ENCODE measurements at places on chromosomes 11 and 22.

DNA sequence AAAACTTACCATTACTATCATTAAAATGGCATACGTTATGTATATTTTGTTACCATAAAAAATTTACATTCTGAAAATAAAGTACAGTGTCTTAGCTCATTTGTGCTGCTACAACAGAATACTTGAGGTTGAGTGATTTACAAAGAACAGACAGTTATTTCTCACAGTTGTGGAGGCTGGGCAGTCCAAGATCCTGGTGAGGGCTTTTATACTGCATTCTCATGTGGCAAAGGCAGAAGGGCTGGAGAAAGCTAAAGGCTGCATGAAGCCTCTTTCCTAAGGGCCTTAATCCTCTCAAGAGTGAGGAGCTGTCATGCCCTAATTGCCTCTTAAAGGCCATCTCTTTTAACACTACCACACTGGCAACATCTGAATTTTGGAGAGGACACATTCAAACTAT lies 13.3 kb downstream of the GGTLC2 start:
- H3K27me3 ChIP-seq = peaks cover 24% of the 10 kb centered on the region
- no peak overlapping the region for H3K4me3 ChIP-seq
- H3K36me3 ChIP-seq = no peaks in the 10 kb centered on the region
- H3K4me1 ChIP-seq = peaks cover 7% of the 10 kb centered on the region
- no peak for DNase-seq

DNA sequence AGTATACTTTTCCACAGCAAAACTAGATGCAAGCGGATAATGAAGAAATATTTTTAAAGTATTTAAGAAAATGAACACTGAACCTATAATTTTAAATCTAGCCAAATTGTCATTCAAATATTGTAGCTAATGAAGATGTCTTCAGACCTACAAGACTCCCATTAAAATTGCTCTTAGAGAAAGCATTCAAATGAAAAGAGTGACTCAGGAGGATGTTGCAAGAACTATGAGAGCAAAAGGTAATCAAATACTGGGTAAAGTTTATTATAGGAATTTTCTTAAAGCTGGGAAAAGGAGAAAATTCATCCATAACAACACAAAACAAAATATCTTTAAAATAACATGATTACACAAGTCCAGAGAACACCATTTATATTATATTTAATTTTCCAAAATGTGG lies 5.4 kb upstream of the POU2AF1 start:
- H3K4me3 ChIP-seq = no peak overlapping the region
- peaks cover 4% of the 10 kb centered on the region for H3K27me3 ChIP-seq
- no peaks in the 10 kb centered on the region for H3K36me3 ChIP-seq
- no peak overlapping the region for H3K27ac ChIP-seq
- H3K4me1 ChIP-seq = no peaks in the 10 kb centered on the region

- H3K27me3 ChIP-seq = no peaks in the 10 kb centered on the region
- peak overlapping the region; percentile 76 for H3K27ac ChIP-seq
- H3K4me1 ChIP-seq = peaks cover 51% of the 10 kb centered on the region
- no peaks in the 10 kb centered on the region for H3K36me3 ChIP-seq
- DNase-seq = no peak
Observed at GRCh38 chr11:2387266-2387987, 10.3 kb downstream of the CD81 start.

- no peaks in the 10 kb centered on the region for H3K36me3 ChIP-seq
- no peak for DNase-seq
- no peak overlapping the region for H3K27ac ChIP-seq
- peaks cover under 1% of the 10 kb centered on the region for H3K27me3 ChIP-seq
- no peak overlapping the region for H3K4me3 ChIP-seq
Observed at GRCh38 chr22:25407859-25408229, 156.6 kb upstream of the GRK3 start.

GRCh38 chr22:38949889-38950405 lies 7.5 kb upstream of the APOBEC3A start:
- no peak overlapping the region for H3K4me3 ChIP-seq
- no peaks in the 10 kb centered on the region for H3K4me1 ChIP-seq
- peaks cover 1% of the 10 kb centered on the region for H3K36me3 ChIP-seq
- H3K27ac ChIP-seq = no peak overlapping the region

DNA sequence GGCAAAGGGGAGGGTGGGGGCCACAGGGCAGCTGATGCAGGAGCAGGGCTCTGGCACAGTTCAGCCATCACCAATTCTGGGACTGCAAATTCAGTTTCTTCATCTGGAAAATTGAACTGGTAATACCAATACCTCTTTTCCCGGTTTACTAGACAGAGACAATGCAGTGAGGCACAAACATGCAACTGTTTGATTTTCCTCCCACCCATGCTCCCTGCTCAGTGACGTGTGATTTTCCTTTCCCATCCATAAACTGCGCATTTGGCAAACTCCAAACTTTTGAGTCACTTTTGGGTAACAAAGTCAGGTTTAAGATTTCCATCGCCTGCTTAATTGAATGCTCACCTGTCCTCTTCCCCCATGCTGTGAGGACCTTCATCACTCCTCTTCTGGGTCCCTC lies 23.2 kb downstream of the P2RY2 start:
- H3K4me3 ChIP-seq = no peak overlapping the region
- H3K36me3 ChIP-seq = no peaks in the 10 kb centered on the region
- no peak overlapping the region for H3K27ac ChIP-seq
- H3K27me3 ChIP-seq = no peaks in the 10 kb centered on the region
- no peak for DNase-seq
- peaks cover 24% of the 10 kb centered on the region for H3K4me1 ChIP-seq

- H3K36me3 ChIP-seq = no peaks in the 10 kb centered on the region
- peak overlapping the region; percentile 92 for H3K4me3 ChIP-seq
- H3K27me3 ChIP-seq = no peaks in the 10 kb centered on the region
- peaks cover 20% of the 10 kb centered on the region for H3K4me1 ChIP-seq
- no peak overlapping the region for H3K27ac ChIP-seq
- DNase-seq = no peak
Observed at GRCh38 chr11:107859459-107860239, 1.1 kb upstream of the SLC35F2 start.

GRCh38 chr22:40511604-40512003 lies 124.9 kb downstream of the MRTFA start:
- H3K27ac ChIP-seq = peak overlapping the region; percentile 92
- no peak overlapping the region for H3K4me3 ChIP-seq
- no peaks in the 10 kb centered on the region for H3K27me3 ChIP-seq
- DNase-seq = no peak
- H3K4me1 ChIP-seq = peaks cover 63% of the 10 kb centered on the region

GRCh38 chr11:104095791-104096190 lies 59.4 kb downstream of the DDI1 start:
- no peak overlapping the region for H3K4me3 ChIP-seq
- H3K36me3 ChIP-seq = no peaks in the 10 kb centered on the region
- peaks cover 2% of the 10 kb centered on the region for H3K27me3 ChIP-seq
- no peaks in the 10 kb centered on the region for H3K4me1 ChIP-seq
- no peak overlapping the region for H3K27ac ChIP-seq

Measured in chondrocyte (in vitro differentiated cells).